ENCODE measurements at places on chromosomes 11 and 22.
A peak's percentile ranks its signal among the peaks of the same experiment; 100 is the strongest.

- peaks cover 4% of the 10 kb centered on the region for H3K4me1 ChIP-seq
- H3K36me3 ChIP-seq, result no peaks in the 10 kb centered on the region
- peak; percentile 80 for DNase-seq
- H3K4me3 ChIP-seq, result no peak overlapping the region
Observed at GRCh38 chr11:37988031-37988430, 1390.0 kb upstream of the RAG2 start.

GRCh38 chr11:126491092-126491491 is 135.6 kb downstream of the ST3GAL4 start:
- H3K36me3 ChIP-seq, result no peaks in the 10 kb centered on the region
- no peaks in the 10 kb centered on the region for H3K27me3 ChIP-seq
- no peak overlapping the region for H3K4me3 ChIP-seq
- no peak for DNase-seq
- H3K4me1 ChIP-seq, result no peaks in the 10 kb centered on the region

DNA sequence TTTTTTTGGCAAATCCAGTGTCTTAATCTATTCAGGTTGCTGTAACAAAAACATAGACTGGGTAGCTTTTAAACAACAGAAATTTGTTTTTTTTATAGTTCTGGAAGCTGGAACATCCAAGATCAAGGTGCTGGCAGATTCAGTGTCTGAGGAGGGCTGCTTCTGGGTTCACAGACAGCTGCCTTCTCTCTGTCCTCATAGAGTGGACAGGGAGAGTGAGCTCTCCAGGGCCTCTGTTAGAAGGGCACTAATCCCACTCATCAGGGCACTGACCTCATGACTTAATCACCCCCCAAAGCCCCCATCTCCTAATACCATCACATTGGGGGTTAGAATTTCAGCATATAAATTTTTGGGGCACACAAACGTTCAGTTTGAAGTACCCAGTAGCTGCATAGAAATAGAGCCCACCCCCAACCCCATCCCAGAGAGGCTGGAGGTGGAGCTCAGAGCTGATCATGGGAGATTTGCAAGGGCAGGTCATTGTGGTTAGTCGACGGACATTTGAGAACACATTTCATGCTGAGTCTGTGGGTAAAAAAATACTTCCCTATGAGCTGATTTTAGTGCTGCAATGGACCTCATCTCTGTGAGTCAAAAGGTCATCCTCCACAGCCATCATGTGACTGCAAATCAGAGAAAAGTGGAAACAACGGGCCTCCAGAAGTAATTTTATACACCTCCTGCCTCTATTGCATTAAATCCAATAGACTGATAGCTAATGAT is 203.1 kb upstream of the CADM1 start:
- DNase-seq, result no peak
- peaks cover 34% of the 10 kb centered on the region for H3K4me1 ChIP-seq
- no peak overlapping the region for H3K27ac ChIP-seq
- H3K27me3 ChIP-seq, result peaks cover 5% of the 10 kb centered on the region
- H3K4me3 ChIP-seq, result no peak overlapping the region
- no peaks in the 10 kb centered on the region for H3K36me3 ChIP-seq

GRCh38 chr11:71096751-71097388 is 155.5 kb downstream of the SHANK2 start:
- no peak for DNase-seq
- H3K27me3 ChIP-seq, result no peaks in the 10 kb centered on the region
- no peaks in the 10 kb centered on the region for H3K36me3 ChIP-seq
- no peaks in the 10 kb centered on the region for H3K4me1 ChIP-seq

DNA sequence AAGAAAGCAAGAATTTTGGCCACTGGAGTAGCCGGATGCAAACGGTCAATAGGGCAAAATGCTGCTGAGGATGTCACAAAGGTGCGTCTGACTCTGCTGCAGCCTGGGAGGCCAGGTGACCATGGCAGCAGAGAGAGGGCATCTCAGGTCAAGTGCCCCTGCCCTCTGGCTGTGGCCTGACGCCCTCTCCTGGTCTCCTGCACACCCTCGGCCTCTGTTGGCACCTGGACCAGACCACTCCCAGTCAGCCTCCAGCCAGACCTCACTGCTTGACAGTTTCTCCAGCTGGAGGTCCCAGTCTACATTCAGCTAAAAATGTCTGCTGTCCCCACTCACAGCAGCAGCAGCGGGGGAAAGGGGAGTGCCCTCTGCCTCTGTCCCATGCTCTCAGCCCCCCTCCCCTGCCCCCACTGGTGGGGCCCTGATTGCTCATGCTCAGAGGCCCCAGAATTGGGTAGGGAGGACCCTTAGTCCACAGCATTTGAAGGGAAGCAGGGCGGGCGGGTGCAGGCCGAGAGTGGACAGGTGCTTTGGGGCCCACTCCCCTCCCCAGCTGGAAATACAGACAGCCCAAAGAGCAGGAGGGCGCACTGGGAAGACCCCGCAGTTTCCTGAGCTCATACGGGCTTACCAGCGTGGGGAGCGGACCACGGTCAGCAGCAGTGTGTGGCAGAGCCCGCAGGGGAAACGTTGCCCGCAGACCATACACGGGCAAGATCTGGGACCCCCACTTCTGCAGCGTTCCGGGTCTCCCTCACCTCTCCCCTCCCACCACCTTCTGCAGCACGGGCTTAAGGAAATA is 1.6 kb upstream of the BRSK2 start:
- no peak overlapping the region for H3K27ac ChIP-seq
- H3K4me1 ChIP-seq, result peaks cover 3% of the 10 kb centered on the region
- peaks cover 24% of the 10 kb centered on the region for H3K27me3 ChIP-seq
- no peaks in the 10 kb centered on the region for H3K36me3 ChIP-seq
- no peak for DNase-seq

DNA sequence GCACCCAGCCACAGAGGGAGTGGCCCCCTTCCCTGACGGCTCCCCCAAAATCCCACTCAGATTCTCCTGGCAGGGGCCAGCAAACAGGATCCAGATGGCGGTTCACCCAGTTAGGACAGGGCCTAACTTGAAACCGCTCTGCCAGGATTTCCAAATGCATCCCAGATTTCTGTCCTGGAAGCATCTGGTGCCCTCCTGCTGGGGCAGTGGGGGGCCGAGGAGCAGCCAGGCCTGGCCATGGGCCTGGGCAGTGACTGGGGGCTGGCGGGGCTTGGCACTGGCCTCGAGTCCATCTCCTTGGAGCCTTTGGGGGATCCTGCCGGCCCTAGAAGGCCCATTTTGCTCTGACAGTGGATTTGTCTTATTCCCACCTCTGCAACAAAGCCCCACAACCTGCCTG is 17.9 kb upstream of the EMID1 start:
- H3K27ac ChIP-seq, result no peak overlapping the region
- no peaks in the 10 kb centered on the region for H3K27me3 ChIP-seq
- peak; percentile 51 for DNase-seq
- H3K4me1 ChIP-seq, result no peaks in the 10 kb centered on the region
- no peaks in the 10 kb centered on the region for H3K36me3 ChIP-seq

GRCh38 chr22:35777335-35777975 is 59.8 kb downstream of the APOL5 start:
- H3K27me3 ChIP-seq, result no peaks in the 10 kb centered on the region
- no peaks in the 10 kb centered on the region for H3K36me3 ChIP-seq
- H3K27ac ChIP-seq, result no peak overlapping the region

- H3K4me1 ChIP-seq, result peaks cover 29% of the 10 kb centered on the region
- no peak within 1 kb of the TSS for H3K27ac ChIP-seq
- DNase-seq, result peak; percentile 39
- no peaks in the 10 kb centered on the region for H3K36me3 ChIP-seq
- H3K4me3 ChIP-seq, result peak within 1 kb of the TSS; percentile 45
- peaks cover 96% of the 10 kb centered on the region for H3K27me3 ChIP-seq
Observed at GRCh38 chr11:112961146-112961668, at the start of gene NCAM1. NCAM1 (plus strand) TSS chr11:112961420.

- no peaks in the 10 kb centered on the region for H3K4me1 ChIP-seq
- H3K4me3 ChIP-seq, result no peak overlapping the region
- no peak overlapping the region for H3K27ac ChIP-seq
- no peak for DNase-seq
- H3K36me3 ChIP-seq, result no peaks in the 10 kb centered on the region
- no peaks in the 10 kb centered on the region for H3K27me3 ChIP-seq
Observed at GRCh38 chr11:86902345-86902744, 52.9 kb downstream of the FZD4 start.

- H3K27me3 ChIP-seq, result peaks cover 73% of the 10 kb centered on the region
- no peaks in the 10 kb centered on the region for H3K36me3 ChIP-seq
- H3K4me3 ChIP-seq, result peak within 1 kb of the TSS; percentile 44
- DNase-seq, result peak; percentile 49
- peak within 1 kb of the TSS; percentile 72 for H3K27ac ChIP-seq
Observed at GRCh38 chr11:69013009-69013951, at the start of gene MRGPRF. MRGPRF (minus strand) TSS chr11:69013246; CDS start chr11:69009901, 3,345 bp downstream.

- H3K4me1 ChIP-seq, result peaks cover 34% of the 10 kb centered on the region
- no peak overlapping the region for H3K4me3 ChIP-seq
- H3K27me3 ChIP-seq, result no peaks in the 10 kb centered on the region
- no peak overlapping the region for H3K27ac ChIP-seq
Observed at GRCh38 chr11:43922295-43922648, 20.2 kb upstream of the C11orf96 start.

GRCh38 chr11:3131330-3131941 is 33.7 kb downstream of the OSBPL5 start:
- H3K4me3 ChIP-seq, result no peak overlapping the region
- no peak overlapping the region for H3K27ac ChIP-seq
- DNase-seq, result no peak
- no peaks in the 10 kb centered on the region for H3K27me3 ChIP-seq

- no peaks in the 10 kb centered on the region for H3K4me1 ChIP-seq
- peak within 1 kb of the TSS; percentile 35 for H3K4me3 ChIP-seq
- DNase-seq, result no peak
- H3K27me3 ChIP-seq, result peaks cover 44% of the 10 kb centered on the region
- no peaks in the 10 kb centered on the region for H3K36me3 ChIP-seq
- peak within 1 kb of the TSS; percentile 85 for H3K27ac ChIP-seq
Observed at GRCh38 chr11:111912535-111912934, at the start of gene HSPB2. HSPB2 (plus strand) TSS chr11:111912734; CDS start chr11:111912830, 96 bp downstream.

DNA sequence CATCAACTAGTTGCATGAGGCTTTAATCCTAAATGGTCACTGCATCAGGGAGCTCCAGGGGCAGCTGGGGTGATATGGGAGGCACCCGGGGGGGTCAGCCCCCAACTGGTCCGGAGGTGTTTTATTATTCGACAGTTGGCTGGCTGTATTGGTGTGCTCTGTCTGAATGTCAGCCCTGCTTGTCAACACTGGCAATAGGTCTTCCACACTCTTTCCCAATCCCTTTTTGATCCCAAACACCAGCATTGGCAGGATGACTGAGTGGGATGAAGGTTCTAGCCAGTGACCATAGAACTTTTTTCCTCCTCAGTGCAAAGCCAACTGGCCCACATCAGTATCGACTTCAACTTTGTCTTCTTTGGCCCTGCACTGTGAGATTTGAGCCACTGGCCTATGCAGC is 8.9 kb upstream of the LDLRAD3 start:
- H3K4me3 ChIP-seq, result no peak overlapping the region
- no peaks in the 10 kb centered on the region for H3K36me3 ChIP-seq
- H3K4me1 ChIP-seq, result peaks cover 3% of the 10 kb centered on the region
- H3K27ac ChIP-seq, result no peak overlapping the region

DNA sequence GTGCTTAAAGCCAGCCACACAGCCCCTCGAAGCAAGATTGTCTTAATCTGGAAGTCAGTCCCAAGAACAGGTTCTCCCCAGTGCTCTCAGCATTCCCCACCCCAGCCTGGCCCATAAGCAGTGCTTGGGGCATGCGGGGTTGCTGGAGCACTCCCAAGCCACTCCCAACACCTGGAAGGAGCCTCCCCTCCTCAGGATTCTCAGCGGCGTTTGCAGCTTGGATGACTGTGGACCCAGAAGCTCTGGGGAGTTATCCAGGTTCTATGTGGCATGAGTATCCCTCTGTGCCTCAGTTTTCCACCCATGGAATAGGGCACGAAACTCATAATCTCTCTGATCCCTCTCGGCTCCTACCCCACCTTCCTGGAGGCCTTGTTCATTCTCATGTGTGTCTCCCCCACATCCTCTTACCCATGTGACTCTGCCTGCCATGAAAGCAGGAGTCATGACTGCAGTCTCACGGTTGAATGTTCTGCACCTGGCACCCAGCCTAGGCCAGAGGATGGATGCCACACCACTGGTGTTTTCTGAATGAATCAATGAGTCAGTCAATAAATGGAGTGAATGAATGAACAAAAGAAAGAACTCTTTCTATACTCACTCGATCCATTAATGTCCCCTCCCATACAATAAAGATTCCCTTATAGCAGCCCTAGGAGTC is 33.4 kb upstream of the WNT7B start:
- no peaks in the 10 kb centered on the region for H3K36me3 ChIP-seq
- no peak overlapping the region for H3K4me3 ChIP-seq
- no peak for DNase-seq
- peaks cover 26% of the 10 kb centered on the region for H3K4me1 ChIP-seq
- no peak overlapping the region for H3K27ac ChIP-seq

DNA sequence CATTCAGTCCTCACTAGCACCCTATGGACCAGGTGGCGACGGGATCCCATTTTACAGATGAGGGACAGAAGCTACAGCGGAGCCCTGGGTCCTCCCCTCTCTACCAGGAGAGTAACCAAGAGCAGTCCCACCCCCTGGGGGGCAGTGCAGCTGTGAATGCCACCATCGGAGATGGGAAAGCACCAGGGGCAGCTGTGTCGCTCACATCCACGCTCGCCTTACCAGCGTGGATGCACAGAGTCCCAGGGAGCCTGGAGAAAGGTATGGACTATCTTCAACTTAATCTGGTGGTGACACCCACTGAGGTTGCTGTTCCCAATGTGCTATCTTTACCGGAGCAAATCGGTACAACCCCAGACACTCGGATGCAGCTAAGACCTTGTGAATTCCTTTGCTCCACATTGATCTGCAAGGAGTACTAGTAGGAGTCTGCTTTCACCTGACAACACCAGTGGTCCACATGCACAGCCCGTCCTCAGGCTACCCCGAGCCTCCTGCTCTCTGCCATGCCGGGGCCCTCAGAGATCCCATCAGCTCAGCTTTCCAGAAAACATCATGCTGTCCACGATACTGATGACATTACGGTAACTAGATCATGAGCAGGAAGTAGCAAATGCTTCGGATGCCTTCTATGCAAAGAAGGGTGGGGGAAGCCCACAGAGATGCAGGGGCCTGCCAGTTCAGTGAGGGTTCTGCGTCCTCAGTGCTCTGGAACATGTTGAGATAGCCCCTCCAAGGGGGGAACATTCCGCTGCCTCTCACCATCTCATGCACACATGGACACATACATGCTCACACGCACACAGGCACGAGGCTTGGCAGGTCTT is 126.0 kb downstream of the CTTN start:
- H3K27ac ChIP-seq, result no peak overlapping the region
- H3K4me1 ChIP-seq, result no peaks in the 10 kb centered on the region
- DNase-seq, result no peak
- no peaks in the 10 kb centered on the region for H3K27me3 ChIP-seq
- H3K4me3 ChIP-seq, result no peak overlapping the region

DNA sequence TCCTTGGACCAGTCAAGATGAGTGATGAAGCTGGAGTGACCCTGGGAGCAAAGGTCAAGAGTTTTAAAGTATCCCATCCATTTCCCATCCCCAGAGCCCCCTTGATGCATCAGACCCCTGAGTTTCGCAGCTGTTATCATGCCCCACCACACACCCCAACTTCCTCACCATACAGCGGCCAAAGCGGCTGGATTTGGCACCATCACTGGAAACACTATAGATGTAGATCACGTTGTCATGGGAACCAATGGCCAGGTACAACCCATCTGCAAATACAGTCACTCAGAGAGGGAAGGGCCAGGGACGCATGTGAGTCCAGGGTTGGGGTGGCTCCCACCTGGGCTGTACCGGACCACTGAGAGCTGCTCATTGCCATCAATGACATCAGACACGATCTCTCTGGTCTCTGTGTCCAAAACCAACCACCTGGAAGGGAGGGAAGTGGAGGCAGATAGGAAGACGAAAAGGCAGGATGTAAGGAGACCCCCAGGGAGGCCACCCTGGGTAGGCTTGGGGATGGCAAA is 2.2 kb upstream of the MTA2 start:
- H3K36me3 ChIP-seq, result no peaks in the 10 kb centered on the region
- no peaks in the 10 kb centered on the region for H3K27me3 ChIP-seq
- H3K4me1 ChIP-seq, result peaks cover 52% of the 10 kb centered on the region
- DNase-seq, result no peak

All from left lung (tissue), 14 donors.